ENCODE measurements at places on chromosomes 7 and 10.

GRCh38 chr10:127561647-127562046 is 12.5 kb downstream of the NPS start:
- no peak for DNase-seq

DNA sequence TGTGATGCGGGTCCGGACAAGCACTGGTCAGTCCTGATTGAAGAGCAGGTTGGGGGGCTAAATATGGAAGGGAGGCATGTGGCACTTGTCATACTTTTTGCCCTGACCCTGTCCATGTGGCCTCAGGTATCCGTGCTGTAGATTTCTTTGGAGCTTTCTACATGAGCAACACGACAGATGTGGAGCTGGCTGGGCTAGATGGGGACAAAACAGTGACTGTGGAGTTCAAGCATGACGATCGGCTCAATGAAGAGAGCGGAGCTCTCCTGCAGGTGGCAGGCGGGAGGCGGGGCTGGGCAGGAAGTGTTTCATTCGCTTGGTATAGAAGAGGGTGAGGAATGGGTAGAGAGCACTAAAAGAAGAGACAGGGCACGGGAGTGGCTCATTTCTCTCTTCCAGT is 13.0 kb upstream of the CHCHD1 start:
- no peak for DNase-seq

GRCh38 chr10:97596101-97597082 is 6.9 kb downstream of the C10orf62 start:
- no peak for DNase-seq

DNA sequence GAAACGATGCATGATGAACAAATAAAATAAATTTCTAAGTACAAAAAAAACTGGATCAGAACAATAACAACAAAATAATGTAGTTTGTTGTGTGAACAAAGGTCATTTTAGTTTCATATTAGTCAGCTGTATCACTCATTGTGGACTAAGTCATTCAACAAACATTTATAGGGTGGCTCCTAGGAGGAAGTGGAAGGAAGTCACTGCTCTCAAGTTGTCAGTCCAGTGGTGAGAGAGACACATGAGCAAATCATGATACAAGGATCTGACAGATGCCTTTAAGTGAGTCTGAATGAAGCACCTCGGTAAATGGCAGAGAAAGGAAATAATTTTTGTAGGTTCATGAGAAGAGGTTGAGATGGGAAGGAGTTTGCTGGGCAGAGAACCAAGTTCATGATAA is 56.8 kb downstream of the EPDR1 start:
- no peak for DNase-seq

GRCh38 chr7:40232242-40232893 is 97.6 kb downstream of the SUGCT start:
- peak; percentile 30 for DNase-seq

DNA sequence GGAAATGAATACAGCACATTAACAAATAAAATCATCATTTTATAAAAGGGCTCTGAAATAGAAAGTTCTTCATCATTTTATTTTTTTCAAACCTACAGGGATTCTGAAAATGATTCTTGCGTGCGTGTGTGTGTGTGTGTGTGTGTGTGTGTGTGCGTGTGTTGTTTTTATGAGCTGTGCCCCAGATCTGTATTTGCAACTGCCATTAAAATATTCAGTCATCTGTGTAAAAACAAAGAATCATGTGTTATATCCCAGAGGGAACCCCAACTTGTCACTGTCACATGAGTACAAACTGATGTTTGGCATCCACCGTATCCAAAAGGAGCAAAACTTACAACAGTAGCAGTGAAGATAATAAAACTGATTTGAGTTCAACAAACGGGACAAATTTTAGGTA is 635.4 kb upstream of the PFKP start:
- no peak for DNase-seq

- DNase-seq: peak; percentile 25
These were observed at the start of gene BICC1 for GRCh38 chr10:58512491-58513187. Gene BICC1 (plus strand): TSS chr10:58512872. CDS start chr10:58513144, 272 bp downstream.

GRCh38 chr10:97278491-97278989 is 13.9 kb downstream of the ARHGAP19 start:
- DNase-seq: peak; percentile 8

DNA sequence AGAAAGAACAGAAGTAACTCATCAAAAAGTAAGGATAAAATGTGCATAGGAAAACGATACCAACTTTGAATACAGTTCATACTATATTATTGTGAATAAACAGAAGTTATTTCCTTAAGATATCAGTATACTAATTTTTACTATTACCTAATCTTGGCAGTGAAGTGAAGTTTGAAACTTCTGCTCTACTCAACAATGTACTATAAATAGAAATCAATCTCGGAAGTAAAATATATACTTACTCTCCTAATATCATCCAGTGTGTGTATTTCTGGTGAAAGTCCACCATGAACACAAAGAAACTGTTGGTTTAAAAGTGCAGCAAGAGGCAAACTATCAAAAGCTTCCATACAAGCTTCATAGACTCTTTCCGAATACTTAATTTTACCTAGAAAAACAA is 24.6 kb downstream of the PPP3CB start:
- DNase-seq: no peak

DNA sequence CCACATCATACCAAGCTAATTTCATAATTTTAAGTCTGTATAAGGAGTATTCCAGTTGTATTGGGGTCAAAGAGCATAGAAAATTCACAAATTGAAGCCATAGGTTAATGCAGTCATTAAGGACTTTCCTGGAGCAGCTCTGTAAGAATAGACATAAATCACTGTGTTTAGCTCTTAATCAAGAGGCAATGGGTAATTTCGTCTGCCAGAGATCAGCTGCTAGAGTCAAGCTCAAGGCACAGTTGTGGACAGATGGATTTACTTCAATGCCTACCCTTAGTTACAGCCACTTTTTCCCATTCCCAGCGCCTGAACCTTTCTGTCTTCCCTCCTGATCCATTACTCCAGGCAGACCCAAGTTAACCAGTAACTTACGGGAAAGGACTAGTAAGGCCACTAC is 40.6 kb upstream of the AGBL3 start:
- no peak for DNase-seq
